ENCODE measurements at places on chromosomes 2 and 18.

DNA sequence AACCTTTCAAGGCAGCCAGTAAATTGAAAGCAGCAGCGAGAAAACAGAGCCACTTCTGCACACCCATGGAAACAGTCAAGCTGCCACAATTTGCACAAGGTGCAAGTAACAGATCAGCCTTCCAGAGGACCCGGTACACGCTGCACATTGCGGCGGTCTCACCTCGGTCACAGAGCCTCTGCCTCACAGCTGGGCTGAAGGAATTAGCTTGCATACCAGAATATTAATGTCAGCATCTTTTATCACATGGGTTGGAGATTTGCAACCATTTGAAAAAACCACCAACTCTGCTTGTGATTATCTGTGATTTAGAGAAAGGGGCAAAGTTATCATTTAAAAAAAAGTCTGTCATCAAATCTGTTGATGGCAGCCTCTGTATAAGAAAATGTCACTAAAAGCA is 330.5 kb upstream of the TCF4 start:
- DNase-seq: no peak

GRCh38 chr2:148660999-148661398 is 16.4 kb downstream of the EPC2 start:
- DNase-seq: no peak

DNA sequence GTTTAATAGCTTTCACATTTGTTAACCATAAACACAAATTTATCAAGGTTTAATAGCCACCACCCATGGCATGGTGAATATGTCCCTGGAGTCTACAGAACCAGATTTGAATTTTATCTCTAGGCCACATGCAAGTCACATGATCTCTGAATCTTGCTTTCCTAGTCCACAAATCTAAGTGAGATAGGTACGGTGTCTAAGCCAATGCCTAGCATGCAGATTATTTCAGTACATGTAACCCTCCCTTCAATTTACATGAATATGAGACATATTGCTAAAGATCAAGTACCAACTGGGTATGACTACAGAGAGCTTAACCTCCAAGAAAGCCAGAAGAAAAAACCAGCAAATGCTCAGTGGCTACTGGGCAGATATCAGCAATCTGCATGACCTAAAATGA is 10.0 kb downstream of the ZNF24 start:
- no peak for DNase-seq

- DNase-seq: no peak
Observed at GRCh38 chr2:201931951-201932350, 101.7 kb upstream of the FZD7 start.

GRCh38 chr2:3429066-3429610 is 49.6 kb downstream of the TRAPPC12 start:
- no peak for DNase-seq

GRCh38 chr2:134181219-134181618 is 72.7 kb upstream of the MGAT5 start:
- DNase-seq: no peak

Measured in inflammatory macrophage (primary cell).